Stimulated activated naive CD8-positive, alpha-beta T cell treated with anti-CD3 and anti-CD28 coated beads, Interleukin-15, Interleukin-2, amounts not matched to agents 100 U/mL and 50 U/mL, for 24 hours (primary cell): ENCODE measurements at places on chromosomes 4 and X.

GRCh38 chr4:169437299-169438047 is 166.7 kb upstream of the SH3RF1 start:
- no peak for DNase-seq

GRCh38 chr4:31052519-31052918 is 332.4 kb downstream of the PCDH7 start:
- DNase-seq, result no peak

GRCh38 chr4:2069161-2069971 is 10.2 kb downstream of the NAT8L start:
- DNase-seq, result no peak

GRCh38 chr4:48570646-48571220 is 80.7 kb downstream of the ZAR1 start:
- DNase-seq, result no peak

DNA sequence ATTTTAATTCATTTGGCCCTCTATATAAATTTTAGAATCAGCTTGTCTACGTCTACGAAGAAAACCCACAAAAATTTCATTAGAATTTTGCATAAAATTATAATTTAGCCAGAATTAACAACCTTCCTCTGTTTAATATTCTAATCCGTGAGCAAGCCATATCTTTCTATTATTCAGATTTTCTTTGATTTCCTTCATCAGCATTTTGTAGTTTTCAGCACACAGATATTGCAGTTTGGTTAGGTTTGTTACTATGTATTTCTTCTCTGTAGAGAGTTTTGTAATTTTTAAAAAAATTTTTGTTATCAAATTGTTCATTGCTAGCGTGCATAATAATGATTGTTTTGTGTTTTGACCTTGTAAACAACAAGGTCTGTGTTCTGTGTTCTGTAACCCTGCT is 34.9 kb upstream of the PRDM8 start:
- no peak for DNase-seq

DNA sequence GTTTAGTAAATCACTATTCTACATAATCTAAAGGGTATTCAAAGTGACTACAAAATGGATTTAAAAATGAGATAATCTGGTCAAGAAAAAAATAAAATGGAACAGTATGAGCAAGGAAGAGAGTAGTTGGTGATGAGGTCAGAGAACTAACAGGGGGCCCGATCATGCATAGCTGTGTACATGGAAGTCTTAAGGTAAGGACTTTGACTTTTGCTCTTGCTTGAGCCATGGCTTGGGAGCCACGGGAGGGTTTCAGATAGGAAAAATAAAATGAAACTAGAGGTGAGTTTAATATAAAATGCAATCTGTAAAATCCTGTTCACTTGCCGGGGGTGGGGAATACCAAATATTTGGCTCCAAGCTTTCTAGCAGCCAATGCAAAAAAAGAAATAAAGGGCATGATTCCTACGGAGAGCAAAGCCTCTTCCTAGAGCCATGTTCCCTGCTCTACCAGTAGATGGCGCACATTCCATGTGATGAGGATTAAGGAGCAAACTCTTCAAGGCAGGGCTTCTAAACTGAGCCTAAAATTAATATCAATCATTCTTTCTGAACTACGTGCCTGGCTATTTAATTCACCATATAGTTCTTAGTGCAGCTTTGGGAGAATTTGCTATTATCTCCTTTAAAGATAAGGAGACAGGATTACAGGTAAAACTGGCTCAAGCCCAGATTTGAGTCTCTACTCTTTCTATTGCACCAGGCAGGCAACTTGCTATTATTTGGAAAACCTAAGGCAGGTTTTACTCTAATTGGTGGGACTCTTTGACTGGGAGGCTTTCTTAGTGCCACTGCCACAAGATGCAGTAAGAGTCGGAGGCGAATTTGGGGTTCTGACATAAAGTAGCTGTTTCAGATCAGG is 6.8 kb upstream of the CLCN5 start:
- DNase-seq, result peak; percentile 34

DNA sequence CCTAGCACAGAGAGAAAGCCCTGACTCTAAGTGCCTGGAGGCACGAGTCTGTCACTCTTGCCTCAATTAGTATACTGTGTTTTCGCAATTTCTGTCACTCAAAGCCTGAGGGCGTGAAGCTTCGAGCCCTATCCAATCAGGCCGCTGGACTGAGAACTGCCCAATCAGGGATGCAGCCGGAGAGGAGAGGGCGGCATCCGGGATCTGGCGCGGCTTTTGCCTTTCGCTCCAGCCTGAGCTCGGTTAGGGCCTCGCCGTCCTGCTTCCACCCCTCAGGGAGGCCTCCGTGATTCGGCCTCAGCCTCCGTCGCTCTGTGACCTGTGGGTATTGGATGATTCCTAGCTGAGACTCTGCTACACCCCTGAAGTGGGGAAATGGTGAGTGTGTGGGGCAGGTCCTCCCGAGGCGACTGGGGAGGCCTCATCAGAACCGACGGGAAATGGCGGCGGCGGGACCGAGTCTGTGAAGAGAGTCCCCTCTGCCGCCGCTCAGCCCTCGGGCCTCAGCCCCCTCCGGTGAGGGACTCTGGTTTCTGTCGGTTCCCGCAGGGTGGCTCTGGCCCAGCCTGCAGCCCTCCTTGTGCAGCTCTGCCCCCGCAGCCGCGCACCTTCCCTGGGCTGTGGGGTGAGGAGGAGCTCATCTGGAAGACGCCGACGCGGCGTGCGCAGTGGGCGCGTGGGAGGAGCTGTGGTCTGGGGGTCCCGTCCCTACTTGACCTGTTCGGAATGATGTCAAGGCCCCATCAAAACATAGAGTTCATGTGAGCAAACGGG is 48.5 kb downstream of the ZNF141 start:
- DNase-seq, result no peak

DNA sequence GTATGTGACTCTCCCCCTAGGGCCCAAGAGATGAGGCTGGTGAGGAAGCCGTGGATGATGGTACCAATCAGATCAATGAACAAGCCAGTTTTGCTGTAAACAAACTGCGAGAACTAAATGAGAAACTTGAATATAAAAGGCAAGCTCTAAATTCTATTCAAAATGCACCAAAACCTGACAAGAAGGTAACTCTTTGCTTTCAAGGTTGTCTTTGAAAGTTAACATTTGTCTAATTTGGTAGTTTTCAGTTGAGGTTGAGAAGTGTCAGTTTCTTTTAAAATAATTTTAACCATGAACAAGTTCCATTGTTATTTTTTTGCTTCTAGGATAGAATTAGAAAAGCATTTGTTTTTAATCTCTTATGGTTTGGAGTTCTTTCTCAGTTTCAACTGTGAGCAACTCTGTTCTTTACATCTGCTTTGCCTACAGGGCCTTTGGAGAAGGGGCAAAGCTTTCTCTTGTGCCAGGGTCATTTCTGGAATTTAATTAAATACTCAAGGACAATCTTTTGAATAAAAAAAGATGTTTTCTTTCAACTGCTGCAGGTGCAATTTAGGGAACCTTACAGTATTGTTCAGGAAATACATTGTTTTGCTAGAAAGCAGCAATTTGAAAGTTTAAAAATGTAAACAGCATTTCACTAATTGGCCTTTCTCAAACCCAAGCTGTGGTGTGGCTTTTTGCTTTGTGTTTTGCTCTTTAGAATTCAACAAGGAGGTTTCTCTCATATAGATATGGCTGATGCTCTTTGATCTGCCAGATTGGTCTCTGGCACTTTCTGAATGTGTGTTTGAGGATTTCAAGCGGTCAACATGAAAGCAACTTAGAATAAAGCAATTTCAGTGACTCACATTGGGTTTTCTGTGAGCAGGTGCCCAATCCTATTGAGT is 62.9 kb downstream of the LRP2BP start:
- no peak for DNase-seq

DNA sequence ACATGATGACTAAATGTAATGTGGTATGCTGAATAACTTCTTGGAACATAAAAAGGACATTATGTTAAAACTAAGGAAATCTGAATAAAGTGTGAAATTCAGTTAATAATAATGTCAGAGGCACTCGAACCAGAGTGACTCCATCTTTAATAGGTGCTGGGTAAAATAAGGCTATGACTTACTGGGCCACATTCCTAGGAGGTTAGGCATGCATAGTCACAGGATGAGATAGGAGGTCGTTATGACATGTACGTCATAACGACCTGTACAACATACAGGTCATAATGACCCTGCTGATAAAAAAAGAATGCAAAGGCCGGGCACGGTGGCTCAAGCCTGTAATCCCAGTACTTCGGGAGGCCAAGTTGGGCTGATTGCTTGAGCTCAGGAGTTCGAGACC is 28.9 kb upstream of the OPHN1 start:
- no peak for DNase-seq

GRCh38 chr4:147863111-147863747 is 131.3 kb downstream of the ARHGAP10 start:
- no peak for DNase-seq

- peak; percentile 60 for DNase-seq
Observed at GRCh38 chrX:39491548-39492297, 606.0 kb downstream of the BCOR start.

DNA sequence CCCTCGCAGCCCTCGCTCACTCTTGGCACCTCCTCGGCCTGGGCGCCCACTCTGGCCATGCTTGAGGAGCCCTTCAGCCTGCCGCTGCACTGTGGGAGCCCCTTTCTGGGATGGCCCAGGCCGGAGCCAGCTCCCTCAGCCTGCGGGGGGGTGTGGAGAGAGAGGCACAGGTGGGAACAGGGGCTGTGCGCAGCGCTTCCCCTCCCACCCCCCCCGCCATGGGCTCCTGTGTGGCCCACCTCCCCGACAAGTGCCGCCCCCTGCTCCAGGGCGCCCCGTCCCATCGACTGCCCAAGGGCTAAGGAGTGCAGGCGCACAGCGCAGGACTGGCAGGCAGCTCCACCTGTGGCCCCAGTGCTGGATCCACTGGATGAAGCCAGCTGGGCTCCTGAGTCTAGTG is 220.2 kb downstream of the STPG2 start:
- DNase-seq, result no peak

GRCh38 chr4:15382669-15383273 is 45.1 kb upstream of the C1QTNF7 start:
- no peak for DNase-seq

- DNase-seq, result no peak
Observed at GRCh38 chr4:165757451-165757850, 115.6 kb upstream of the TLL1 start.

GRCh38 chrX:40149286-40150175 is 51.8 kb upstream of the BCOR start:
- DNase-seq, result no peak

DNA sequence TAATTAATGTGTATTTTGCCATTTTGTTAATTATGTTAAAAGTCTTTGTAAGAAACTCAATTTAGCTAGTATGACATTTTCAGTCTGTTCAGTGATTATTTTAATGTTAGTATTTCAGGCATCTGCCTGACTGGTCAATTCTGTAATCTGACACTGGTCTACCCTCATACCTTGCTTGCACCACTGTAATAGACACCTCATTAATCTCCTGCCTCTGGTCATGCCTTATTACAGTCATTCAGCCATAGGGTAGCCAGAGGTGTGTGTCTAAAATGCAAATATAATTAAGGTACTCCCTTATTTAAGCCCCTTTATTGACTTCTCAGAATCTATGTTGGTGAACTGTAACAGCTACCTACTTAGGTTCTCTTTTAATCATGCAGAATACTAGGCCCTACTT is 861.1 kb upstream of the IGFBP7 start:
- DNase-seq, result no peak

GRCh38 chr4:6199422-6199921 is 877 bp downstream of the JAKMIP1 start:
- DNase-seq, result peak; percentile 43

DNA sequence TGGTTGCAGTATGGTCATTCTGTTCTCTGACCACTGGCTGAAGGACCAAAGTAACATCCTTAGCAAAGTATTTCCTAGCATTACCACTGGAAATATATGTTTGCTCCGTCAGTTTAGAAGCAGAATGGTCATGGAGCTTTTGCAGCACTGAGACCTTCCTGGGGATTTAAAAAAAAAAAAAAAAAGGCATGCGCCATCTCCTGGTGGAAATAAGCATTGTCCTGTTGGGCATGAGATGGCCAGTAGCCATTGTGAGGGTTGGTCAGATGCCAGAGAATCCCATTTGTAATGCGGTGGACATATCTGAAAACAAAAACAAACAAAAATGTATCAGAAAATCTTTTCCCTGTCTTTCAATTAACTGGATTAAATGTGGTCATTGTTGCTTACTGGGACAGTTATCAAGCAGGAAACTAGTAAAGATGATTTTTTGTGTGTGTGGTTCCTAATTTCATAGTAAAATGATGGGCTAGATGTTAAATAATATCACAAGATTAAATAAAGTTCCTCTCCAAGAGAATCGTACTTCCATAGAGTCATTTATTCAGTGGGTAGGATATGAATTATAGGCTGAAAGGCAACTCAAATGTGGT is 139.6 kb downstream of the SOWAHB start:
- DNase-seq, result no peak

- no peak for DNase-seq
Observed at GRCh38 chr4:8215001-8215427, 15.9 kb downstream of the SH3TC1 start.

- DNase-seq, result no peak
Observed at GRCh38 chrX:56278692-56279091, 46.5 kb downstream of the KLF8 start.

DNA sequence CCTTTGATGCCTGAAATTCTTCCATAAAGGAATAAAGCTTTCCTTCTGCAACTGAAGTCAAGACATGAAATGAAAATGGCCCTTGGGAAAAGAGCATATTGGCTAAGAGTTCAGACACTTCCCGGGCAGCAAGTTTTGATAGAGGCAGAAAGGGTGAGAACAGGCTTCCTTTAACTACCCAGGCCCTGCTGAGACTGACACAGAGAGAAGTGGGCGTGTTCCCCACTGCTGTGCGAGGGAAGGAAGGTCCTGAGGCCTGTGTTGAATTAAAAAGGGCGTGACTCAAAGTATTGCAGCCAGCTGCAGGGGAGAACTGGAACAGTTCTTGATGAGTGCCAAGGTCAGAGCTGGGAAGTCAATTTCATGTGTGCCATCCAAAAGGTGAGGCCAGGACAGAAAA is 33.9 kb upstream of the ADGRG2 start:
- DNase-seq, result no peak

DNA sequence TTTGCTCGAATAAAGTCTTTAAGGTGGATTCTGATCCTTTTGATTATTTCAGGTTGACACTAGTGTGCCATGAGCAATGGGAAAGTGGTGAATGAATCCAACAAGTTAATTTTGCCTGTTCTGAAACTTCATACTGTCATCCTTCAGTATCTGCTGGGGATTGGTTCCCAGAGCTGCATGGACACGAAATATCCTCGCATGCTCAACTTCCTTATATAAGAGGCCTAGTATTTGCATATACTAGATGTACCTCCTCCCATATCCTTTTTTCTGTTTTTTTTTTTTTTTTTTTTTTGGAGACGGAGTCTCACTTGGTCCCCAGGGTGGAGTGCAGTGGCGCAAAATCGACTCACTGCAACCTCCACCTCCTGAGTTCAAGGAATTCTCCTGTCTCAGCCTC is 23.0 kb upstream of the PDS5A start:
- no peak for DNase-seq
